ENCODE measurements at places on chromosomes 1 and 21.

DNA sequence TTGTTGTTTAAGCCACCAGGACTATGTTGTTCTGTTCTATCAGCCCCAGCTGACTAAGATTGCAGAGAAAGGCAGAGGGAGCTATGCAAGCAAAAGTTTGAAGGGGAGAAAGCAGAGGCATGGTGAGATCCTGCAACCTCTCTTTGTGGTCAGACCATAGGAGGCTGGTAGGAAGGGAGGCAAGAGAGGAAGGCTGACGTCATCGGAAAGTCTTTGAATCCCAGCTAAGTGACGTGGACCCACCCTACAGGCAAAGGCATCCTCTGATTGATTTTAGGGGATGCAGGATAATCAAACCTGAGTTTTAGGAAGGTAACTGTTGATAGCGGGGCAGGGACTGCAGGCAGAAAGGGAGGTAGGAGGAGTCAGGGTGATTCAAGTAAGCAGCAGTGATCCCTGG is 23.3 kb upstream of the TNNI1 start:
- no peak for DNase-seq

DNA sequence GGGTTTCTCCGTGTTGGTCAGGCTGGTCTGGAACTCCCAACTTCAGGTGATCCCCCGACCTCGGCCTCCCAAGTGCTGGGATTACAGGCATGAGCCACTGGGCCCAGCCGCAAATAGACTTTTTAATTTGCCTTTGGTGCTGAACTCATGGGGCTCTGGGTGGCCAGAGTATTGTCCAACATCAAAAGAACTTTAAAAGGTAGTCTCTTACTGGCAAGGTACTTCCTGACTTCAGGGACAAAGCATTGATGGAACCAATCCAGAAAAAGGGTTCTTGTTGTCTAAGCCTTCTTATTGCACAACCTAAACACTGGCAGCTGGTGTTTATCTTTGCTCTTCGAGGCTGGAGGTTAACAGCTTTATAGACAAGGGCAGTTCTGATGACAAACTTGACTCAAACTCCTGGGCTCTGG is 3.8 kb upstream of the KTI12 start:
- DNase-seq = no peak

- DNase-seq = no peak
Measured at GRCh38 chr1:233639611-233640010, 25.7 kb downstream of the KCNK1 start.

DNA sequence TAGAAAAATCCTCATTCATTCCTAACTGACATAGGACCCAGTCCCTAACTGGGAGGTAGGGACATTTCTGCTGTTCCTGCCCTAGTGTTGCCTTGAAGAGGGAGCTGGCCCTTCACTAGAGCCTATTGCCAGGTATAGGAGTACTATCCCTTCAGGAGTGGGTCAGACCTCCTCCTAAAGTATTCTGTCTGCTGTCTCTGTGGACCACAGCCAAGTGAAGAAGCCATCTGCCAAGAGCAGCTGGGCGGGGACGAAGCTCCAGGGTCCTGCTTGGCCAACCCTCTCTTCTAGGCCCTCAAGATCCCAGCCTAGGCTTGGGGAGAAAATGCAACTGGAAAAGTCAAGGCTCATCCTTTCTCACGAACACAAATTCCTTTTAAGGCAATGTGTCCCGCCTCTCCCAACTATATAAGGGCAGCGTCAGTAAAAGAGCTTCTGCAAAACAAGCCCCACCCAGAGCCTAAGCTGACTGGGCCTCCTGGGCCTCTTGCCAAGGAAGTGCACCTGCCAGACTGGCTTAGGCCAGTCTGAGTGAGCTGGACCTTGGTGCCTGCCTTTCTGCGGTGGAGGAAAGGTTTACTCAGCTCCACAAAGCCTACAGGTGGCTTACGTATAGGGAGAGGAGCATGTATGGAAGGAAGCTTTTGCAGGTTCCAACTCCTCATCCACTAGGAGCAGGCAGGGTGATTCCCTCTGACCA is 638 bp upstream of the TUFT1 start:
- no peak for DNase-seq

DNA sequence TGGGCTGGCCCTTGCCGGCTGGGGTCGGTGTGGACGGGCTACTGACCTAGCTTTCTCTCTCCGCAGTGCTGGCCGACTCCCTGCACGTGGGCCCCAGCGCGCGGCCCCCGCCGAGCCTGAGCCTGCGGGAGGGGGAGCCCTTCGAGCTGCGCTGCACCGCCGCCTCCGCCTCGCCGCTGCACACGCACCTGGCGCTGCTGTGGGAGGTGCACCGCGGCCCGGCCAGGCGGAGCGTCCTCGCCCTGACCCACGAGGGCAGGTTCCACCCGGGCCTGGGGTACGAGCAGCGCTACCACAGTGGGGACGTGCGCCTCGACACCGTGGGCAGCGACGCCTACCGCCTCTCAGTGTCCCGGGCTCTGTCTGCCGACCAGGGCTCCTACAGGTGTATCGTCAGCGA is 34.9 kb downstream of the PTGFRN start:
- DNase-seq = no peak

- DNase-seq = no peak
Measured at GRCh38 chr1:94919241-94920030, 7.5 kb downstream of the CNN3 start.

DNA sequence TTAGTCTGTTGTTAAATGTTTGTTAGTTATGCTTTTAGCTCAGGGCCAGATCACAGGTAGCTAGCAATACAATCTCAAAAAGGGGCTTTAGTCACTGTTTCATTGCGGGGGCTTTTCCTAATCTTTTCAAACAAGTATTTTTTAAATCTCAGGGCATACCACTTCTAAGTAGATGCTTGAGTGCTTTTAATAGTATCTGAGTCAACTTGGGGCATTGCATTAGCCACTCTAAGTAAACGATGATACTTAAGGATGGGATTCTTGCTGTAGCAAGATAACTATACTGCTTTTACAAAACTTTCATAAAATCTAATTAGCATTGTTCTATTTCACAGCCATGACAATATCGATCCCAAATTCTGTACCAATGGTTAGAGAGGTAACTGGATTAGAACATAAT is 11.6 kb downstream of the CDC42BPA start:
- DNase-seq = no peak

DNA sequence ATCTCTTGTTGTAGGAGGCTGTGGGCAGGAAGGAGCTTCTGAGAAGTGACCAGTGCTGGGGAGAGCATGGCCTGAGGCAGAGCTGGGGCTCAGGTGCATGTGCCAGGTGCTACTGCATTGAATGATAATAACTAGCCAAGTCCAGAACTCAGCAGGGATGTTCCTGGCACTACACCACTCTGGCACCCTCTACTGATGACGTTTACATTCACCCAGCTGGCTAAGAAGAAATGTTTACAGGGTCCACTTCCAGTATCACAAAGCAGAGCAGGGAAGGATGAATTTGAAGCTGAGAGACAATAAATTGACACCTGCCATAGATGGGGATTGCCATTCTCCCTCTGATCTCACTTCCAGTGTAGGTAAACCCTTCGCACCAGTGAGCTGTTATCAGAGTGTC is 411.8 kb downstream of the SETD4 start:
- DNase-seq = no peak

GRCh38 chr21:35382696-35383095 is 333.6 kb upstream of the RUNX1 start:
- DNase-seq = no peak

- DNase-seq = no peak
Measured at GRCh38 chr21:33029385-33029921, 3.7 kb downstream of the OLIG2 start.

DNA sequence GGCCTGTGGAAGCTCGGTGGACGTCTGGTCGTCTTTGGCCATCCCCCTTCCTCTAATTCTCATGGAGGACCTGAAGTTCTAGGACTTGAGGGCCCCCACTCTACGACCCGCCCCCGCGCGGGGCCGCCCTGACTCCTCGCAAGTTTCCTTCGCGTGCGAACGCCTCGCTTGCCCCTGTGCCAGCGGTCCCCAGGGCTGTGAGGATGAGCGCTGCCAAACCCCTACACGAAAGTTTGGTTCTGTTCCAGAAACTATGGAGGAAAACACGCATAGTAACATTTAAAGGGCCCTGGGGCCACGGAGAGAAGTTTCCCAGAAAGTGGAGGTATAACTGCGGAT is 304 bp upstream of the GNG12 start:
- no peak for DNase-seq

DNA sequence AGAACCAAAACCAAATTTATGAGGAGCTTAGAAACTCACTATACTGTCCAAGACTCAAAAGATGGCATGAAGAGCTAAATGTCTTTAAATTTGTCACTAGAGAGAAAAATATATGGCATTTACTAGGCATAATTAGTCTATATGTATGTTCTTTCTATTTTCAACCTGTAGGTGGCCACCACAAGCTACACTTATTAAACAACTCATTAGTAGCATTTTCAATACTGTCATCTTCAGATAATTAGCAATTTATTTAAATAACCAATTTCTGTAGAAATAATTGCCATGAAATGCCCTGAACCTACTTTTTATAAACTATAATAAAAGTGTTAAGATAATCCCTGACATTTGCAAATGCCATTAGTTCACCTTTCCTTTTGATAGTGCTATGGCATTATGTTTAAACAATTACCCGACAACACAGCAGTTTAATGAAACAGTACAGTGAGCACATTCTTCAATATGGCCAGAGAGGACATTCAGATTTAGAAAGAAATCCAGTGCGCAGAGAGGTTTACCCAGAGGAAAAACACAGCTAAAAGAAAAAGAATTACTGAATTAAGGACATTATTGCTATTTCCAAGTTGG is 522.5 kb downstream of the PTBP2 start:
- DNase-seq = no peak

DNA sequence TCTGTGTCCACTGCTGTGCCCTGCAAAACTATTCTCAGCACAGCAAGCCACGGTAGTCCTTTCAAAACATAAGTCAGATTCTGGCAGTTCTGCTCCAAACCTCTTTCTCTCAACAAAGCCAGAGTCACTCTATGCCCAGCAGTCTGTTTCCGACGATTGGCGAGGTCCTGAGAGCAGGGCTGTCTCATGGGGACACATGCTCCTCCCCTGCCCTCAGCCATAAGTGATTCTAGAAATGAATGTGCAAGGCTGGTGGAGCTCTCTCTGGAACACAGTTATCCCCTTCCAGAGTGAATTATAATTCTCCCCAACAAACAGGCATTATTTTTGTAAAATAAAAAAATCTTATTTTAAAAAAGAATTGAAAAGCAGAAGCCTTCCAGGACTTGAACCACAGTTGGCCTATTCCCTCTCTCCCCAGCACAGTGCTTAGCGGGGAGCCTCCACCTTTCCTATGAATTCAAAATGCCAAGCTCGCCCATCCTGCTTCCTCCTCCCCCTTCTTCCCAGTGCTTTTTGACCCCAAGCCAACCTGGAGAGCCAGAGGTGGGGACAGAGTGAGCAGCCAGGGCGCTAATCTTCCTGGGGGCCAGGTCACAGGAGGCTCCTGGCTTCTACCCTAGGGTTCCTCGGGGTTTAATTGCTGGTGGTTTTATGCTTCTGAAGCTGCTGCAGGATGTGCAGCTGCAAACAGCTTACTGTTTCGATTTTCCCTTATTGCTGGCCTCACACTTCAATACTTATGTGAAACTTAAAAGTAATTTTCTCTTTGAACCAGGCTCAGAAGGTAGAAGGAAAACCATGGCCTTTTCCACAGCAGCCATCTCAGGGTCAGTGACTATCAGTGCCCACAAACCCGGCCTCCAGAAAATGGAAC is 41.1 kb downstream of the KCNJ6 start:
- DNase-seq = no peak

DNA sequence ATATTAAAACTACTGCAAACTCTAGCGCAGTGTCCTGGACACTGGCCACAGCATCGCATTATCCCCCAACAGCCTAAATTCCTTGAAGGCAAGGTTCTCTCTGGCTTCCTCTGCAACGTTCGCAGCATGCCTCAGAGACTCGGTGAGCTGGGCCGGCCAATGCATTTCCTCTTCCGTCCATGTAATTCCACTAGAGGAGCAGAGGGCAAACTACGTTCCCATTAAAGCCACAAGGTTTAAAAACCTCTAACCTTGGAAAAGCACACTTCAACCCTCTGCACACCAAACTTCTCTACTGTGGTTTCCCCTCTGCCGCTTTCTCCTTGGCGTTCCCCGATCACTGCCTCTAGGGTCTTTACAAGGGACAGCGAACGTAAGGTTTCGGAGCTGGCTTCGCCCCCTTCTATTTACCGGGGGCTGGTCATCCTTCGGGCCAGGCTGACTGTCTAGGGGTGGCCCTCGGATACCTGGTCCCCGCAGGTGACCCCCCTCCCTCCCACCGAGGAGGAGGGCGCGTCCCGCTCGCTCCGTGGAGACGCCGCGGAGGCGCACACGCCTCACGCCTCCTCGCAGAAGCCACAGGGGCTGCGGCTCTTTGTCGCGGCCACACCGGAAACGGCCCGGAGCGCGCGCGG is 456 bp upstream of the SMYD2 start:
- DNase-seq = no peak

DNA sequence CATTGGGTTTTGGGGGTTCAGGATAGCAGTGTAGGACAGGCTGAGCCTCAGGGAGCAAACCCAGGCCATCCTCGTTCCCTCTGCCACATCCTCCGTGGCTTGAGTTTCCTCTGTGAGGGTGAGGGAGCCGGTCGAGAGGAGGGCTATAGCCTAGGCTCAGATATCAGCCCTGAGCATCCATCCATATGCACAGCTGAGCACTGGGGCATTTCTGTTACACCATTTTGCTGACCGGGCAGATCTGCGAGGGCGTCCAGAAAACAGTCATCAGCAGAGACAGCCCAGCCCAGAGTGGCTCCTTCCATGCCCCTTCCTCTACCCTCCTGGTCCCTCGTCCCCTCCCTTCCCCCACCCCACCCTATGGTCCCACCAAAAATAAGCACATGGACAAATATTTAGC is 53.5 kb downstream of the PTPRF start:
- DNase-seq = no peak

GRCh38 chr1:156073110-156073687 is 9.1 kb downstream of the MEX3A start:
- no peak for DNase-seq

GRCh38 chr1:65021795-65022194 is 55.4 kb upstream of the JAK1 start:
- DNase-seq = no peak

DNA sequence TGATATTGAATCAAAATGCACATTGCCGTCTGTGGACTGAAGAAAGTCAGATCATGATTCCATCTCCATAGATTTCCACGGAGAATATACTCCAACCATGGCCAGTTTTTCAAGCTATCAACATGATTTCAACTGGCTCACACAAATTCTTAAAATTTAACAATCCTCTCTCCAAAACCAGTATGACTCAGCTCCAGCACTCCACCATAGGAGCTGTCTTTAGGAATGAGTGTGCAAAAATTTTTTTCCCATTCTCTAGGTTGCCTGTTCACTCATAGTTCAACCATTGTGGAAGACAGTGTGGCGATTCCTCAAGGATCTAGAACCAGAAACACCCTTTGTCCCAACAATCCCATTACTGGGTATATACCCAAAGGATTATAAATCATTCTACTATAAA is 40.8 kb downstream of the RGL1 start:
- DNase-seq = no peak

DNA sequence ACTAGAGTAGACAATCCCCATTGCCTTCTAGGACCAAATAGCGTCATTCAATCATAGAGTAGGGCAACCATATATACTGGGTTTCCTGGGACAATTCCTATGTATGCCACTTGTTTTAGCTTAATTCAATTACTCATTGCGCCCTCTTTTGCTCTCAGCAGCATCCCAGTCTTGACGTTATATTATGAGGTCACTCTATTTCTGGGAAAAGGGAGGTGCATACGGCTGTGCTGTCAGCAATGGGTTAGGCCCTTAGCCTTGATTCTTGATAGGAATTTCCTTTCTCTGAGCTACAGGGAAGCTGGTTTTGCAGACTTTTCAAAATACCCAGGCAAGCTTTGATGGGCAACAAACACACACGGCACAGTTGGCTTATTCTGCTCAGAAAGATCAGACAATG is 4.4 kb upstream of the KAZN start:
- no peak for DNase-seq

GRCh38 chr21:41834926-41835663 is 44.0 kb downstream of the PRDM15 start:
- DNase-seq = no peak
